T1000 (cell line): ENCODE measurements at places on chromosomes 1 and 21.

DNA sequence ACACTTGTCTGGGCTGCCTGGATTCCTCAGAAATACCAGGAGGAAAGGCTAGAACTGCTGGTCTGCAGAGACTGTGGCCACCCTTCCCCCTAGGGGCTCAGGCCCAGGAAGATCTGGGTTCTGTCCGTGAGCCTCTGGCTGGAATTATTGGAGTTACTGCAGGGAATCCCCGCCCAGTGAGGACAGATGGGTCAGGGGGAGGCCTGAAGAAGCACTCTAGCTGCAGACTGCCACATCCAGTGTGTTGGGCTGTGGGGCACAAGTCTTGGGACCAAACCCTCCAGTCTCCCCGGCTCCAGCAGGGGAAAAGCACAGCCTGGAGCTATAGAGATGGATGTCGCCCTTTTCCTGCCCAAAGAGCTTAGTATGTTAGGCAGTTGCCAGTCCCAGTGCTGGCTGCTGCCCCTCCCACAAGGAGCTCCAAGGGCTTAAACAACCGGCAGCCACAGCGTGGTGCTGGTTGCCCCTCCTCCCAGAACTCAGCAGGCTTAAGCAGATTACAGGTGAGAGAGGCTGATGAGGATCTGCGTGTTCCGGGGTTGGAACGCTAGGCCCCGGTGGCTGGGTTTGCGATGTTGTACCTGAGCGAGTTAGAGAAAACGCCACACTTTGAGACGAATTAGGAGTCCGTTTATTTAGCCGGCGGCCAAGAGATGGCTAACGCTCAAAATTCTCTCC, 255.5 kb upstream of the LRRC7 start:
- DNase-seq, result no peak

GRCh38 chr21:31161157-31161556, 122.9 kb upstream of the KRTAP19-8 start:
- peak; percentile 6 for DNase-seq

DNA sequence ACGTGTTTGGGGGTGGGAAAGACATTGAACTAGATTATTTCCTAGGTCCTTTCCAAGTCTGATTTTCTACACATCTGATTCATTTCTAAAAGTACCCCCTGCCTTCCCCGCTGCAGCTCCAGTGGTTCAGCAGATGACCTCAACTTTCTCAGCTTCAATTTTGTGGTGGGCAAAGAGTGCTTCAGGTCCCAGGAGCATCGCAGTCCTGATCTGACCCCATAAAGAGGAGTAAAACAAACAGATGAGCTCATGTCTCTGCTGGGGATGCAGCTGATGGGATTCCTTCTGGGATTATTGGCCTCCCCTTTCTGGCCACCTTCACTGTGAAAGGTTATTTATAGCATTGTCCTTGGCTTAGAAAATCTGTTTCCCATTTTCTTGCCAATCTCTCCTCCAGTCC, 337.0 kb upstream of the PLXNA2 start:
- peak; percentile 36 for DNase-seq

- no peak for DNase-seq
Observed at GRCh38 chr1:235327559-235328270, at the start of gene ARID4B. ARID4B (minus strand) TSS chr1:235328179; CDS start chr1:235326919, 1,260 bp downstream.

GRCh38 chr1:230068952-230069684, 2.1 kb downstream of the GALNT2 start:
- no peak for DNase-seq

DNA sequence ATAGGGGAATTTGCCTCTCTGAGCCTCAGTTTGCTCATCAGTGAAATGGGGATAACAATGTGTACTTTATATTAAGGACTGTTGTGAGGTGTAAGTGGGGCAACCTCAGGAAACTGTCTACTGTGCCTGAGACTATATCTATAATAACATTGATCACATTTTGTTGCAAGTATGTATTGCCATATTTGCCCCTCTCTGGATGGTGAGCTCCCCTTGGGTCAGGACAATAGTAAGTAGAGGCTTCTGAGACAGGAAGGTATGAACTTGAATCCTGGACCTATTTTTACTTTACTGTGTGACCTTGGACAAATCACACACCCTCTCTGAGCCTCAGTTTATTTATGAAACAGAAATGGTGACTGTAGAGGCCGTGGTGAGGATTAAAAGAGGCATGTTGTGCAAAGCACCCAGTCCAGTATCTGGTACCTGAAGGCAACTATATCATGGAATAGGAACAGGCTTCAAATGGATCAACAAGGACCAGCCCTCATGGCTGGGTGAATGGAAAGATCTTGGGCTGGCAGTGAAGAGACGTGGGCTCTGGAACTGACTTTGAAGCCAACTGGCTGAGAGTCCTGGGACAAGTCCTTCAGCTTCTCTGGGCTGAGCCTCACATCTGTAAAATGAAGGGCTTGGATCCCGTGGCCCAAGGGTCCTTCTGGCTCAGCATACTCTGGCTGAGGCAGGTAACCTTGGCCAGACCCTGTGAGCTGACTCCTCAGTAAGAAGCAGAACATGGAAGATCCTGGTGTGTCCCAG, 35.0 kb upstream of the ID3 start:
- no peak for DNase-seq

DNA sequence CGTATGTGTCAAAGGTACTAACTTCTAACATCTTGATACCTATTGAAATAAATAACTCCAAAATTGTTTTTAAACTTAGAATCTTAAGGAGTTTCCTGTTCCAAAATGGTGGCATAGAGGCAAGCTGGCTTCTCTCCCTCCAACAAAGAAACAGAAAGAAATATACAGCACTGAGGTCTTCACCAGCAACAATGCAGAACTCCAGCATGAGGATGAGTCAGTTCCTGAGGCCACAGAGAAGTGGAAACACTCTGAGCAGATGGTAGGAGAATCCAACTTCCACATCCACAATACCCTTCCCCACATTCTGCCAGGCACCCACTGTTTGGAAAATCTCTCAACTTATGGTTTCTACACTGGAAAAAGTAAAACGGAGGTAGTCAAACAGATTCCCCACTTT, 12.2 kb upstream of the PPIH start:
- no peak for DNase-seq

GRCh38 chr1:1889847-1890505, 911 bp downstream of the GNB1 start:
- DNase-seq, result no peak

DNA sequence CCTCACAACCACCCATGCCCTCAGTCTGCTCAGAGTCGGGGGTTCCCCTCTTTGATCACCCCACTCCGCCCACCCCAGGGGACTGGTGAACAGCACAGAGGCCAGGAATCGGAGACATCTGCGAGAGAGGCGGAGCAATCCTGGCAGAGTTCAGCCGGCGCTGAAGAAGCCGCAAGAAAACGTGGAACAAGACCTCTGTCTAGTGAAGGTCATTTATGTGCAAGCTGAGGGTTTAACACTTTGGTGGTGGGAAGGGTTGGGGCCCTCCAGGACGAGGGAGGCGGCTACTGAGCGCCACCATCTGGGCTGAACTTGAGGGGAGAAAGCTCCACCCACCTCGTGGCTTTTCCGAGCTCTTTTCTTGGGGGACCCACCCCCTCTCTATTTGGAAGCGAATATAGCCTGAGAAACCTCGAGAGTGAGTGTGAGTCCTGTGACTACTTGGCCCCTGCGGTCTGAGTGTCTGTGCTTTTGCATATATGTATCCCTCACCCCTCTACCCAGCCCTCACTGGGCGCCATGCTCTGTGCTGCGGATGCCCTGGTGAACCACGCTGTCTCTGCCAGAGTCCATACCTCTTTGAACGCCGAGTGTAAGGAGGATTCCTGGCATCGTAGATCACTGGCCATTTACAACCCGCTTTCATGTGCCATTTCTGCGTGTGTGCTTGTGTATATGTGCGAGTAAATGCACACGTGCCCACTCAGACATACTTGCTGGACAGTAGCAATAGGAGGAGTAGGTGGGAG, 1.2 kb upstream of the EPHA10 start:
- DNase-seq, result no peak

DNA sequence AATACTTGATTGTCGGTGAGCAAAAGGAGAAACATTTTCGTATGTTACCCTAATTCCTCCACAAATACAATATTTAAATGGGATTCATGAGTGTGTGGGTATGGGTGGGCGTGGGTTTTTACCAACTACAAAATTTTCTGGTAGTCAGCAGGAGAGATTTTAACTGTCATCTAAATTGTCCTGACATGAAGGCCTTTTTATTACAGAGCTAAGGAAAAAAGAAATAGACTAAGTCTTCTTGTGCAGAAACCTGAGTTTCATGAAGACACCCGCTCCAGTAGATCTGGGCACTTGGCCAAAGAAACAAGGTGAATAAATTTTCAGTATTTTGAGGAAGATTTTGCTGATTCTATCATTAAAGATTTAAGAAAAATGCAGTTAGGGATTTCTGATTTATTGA, 752 bp downstream of the RGS18 start:
- DNase-seq, result no peak

GRCh38 chr1:182700351-182700709, 15.9 kb upstream of the RGS8 start:
- DNase-seq, result no peak

- DNase-seq, result no peak
Observed at GRCh38 chr21:15604413-15604812, 125.4 kb upstream of the USP25 start.

- DNase-seq, result no peak
Observed at GRCh38 chr1:42815941-42816584, 859 bp upstream of the ERMAP start.

- DNase-seq, result peak; percentile 55
Observed at GRCh38 chr1:8317647-8318381, at the start of gene SLC45A1. SLC45A1 (plus strand) TSS chr1:8318114; CDS start chr1:8324330, 6,216 bp downstream.

DNA sequence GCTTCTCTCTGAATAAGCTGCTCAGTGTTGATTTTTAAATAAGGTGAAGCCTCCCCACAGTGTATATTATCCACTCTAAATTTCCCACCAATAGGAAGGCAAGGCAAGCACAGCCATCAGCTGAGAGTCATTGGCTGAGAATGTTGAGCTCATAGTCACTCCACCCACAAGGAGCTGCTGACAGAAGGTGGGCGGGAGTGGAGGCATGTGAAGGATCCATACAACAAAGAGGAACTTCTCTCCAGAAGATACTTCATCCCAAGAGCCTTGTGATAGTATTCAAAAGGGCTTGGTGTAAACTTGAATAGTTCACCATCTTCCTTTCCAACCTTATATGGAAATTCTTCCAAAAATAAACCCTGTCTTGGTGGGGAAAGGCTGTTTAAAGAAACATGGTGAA, 42.8 kb downstream of the SAMD13 start:
- no peak for DNase-seq

- DNase-seq, result no peak
Observed at GRCh38 chr1:26986658-26987057, 6.8 kb upstream of the TRNP1 start.

DNA sequence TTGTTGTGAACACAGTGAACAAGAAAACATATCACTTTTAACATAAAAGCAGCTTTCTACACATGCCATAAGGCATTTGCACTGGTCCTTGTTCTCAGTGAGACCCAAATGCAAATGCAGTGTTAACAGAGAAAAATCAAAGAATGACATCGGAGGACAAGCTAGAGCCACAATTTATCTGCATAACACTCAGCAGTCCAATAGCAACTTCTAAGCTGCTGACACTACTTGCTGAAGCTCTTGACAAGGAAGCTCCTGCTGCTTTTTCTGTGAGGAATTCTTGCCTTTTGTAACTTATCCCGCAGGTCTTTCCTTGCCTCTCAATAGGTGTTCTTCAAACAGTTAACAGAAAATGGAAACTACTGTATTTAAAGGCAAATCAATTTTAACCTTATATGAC, 34.7 kb downstream of the USH2A start:
- DNase-seq, result no peak

DNA sequence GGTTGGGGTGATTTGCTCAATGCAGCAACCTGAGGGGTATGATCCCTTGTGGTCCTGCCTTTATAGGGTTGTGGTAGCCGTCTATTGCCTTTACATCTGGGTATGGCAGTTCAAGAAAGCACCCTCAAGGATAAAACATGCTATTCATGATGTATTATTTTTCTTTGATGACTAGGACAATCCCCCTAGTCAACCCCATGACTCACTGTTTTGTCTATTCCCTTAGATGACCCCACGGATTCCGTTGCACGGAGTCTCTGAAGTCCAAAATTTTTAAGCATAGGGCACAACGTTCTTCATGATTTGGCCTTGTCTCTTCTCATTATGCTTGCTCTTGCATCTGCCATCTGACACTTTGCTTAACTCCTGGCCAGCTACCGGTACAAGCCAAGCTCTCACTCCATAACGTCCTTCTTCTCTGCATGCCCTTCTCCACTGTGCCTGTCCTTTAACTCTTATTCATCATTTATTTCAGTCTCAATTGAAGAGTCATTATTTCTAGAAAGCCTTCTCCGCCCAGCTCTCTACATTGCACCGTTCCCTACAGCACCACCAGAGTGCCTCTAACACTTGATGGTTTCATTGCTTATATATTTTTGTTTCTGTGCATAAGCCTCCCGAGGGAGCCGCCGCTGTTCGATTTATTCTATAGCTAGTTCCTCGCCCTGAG, 838 bp upstream of the DISP1 start:
- DNase-seq, result no peak

DNA sequence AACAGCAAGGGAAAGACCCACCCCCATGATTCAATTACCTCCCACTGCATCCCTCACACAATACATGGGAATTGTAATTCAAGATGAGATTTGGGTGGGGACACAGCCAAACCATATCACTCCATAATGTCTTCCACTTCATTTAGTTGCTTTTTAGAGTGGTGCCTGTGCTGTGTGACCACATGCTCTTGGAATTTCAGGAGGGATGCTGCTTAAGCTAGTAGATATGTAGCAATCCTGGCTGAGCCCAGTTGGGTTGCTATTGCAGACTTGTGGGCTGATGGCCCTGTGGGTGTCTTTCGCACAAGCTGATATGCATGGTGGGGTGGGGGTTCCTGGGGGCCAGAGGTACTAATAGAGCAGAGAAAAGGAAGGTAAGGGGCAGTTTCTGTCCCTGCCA, 160.4 kb upstream of the SYT6 start:
- DNase-seq, result no peak

- DNase-seq, result no peak
Observed at GRCh38 chr1:30477588-30477987, 245.8 kb downstream of the MATN1 start.

DNA sequence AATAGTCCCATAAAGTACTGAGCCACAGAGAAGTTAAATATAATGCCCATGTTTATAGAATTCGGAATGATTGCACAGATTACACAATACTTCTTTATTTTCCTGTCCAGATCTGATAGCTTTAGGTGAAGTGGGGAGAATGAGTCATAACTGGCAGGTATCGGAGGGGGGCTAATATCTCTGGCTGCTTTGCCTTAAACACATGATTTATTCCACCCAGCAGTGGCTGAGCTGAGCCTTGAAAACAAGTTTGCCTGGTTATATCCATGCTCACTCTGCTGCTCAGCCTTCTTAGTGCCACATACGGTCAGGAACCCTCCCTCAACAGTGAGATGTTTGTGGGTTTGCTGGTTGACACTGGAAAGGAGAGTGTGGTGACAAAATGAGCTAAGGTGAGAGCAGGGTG, 119.7 kb upstream of the ZNF648 start:
- no peak for DNase-seq
